ENCODE measurements at places on chromosomes 1 and 21.
A peak's percentile ranks its signal among the peaks of the same experiment; 100 is the strongest.

GRCh38 chr1:85090225-85090624 is 41.9 kb upstream of the MCOLN3 start:
- no peak for DNase-seq

- peak; percentile 11 for DNase-seq
Observed at GRCh38 chr1:21966247-21967000, 10.4 kb upstream of the CELA3B start.

- no peak for DNase-seq
Observed at GRCh38 chr1:25019337-25020172, 89.5 kb upstream of the RUNX3 start.

- DNase-seq: no peak
Observed at GRCh38 chr1:184895086-184895485, 79.2 kb downstream of the NIBAN1 start.

- DNase-seq: peak; percentile 87
Observed at GRCh38 chr1:202861420-202862132, 27.4 kb downstream of the RABIF start.

DNA sequence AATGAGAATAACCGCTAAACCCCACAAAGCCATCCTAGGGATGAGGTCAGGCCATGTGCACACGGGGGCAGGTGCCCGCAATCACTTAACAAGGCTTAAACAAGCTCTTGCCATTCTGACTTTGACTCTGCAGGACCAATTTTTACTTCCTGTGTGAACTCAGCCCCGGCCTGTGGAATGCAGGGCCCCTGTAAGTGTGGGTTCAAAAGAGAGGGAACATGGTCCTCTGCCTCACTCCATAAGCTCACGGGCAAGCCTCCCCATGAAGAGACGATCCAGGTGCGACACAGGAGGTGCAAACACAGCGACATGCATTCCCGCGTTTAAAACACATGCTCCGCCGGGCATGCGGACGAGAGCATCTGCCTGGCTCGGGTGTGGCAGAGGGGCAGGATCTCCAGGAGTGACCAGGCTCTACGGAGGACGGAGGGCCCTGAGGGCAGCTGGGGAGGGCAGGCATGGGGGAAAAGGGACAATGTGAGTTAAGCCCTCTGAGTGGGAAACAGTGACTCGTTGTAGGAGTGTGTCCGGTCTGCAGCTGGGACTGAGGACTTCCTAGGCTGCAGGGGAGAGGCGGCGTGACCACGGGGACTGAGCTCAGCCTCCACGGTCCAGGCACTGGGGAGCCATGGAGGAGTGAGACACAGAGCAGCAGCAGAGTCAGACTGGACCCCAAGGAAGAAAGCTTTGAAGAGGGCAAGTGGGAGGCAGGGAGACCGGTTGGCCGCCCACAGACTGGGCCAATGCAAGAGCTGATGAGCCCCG is 40.6 kb upstream of the AJAP1 start:
- no peak for DNase-seq

DNA sequence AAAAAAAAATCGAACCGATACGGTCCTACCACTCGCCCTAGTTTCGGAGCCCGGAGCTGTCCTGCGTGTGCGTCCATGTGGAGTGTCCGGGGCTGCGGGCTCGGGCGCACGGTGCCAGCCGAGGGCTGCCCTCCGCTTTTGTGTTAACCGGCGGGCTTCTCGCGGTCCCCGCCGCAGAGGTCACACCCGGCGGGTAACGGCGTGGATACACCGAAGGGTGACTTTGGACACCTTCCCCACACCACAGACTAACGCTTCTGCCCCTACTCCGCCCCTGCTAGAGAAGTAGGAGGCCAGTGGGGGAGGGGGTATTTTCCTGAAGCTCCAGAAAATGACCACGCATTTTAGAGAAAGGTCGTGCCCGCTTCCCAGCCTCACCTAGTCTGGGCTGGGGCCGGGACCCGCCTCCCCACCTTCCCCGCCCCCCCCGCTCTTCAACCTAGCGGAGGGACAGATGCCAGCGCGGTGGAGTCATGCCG is 609 bp upstream of the ATF3 start:
- no peak for DNase-seq

DNA sequence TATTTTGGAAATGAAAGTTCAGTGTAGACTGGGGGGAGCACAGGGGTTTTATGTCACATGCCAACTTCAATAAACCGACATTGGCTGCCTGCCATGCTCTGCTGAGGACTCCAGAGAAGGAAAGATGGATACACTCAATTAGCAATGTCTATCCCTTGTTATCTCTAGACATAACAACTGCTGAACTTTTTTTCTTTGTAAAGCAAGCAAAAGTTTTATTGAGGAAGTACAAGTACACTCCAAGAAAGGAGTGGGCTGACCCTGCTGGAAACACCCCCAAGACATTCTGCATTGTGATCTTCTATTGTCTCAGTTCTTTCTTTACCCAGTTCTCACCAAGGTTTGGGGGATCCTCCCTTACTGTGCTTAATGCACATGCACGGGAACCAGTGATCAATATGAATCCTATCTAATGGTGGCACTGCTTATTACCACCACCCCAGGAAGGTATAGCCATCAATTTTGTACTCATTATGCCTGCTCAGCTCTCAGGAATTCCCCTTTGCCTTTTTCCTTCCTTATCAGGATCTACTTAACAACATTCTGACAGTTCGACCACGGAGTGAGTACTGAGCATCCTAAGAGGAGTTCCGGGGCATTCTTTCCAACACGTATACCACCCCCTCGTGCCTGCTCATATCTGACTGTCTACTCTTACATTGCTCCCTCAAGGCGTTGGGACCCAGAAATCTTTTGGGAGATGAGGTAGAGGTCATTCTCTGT is 28.7 kb downstream of the SYNJ1 start:
- DNase-seq: no peak

GRCh38 chr1:36088577-36089392 is at the start of gene ADPRS:
Gene ADPRS (plus strand): TSS chr1:36088892. CDS start chr1:36088905, 13 bp downstream.
- peak; percentile 72 for DNase-seq

DNA sequence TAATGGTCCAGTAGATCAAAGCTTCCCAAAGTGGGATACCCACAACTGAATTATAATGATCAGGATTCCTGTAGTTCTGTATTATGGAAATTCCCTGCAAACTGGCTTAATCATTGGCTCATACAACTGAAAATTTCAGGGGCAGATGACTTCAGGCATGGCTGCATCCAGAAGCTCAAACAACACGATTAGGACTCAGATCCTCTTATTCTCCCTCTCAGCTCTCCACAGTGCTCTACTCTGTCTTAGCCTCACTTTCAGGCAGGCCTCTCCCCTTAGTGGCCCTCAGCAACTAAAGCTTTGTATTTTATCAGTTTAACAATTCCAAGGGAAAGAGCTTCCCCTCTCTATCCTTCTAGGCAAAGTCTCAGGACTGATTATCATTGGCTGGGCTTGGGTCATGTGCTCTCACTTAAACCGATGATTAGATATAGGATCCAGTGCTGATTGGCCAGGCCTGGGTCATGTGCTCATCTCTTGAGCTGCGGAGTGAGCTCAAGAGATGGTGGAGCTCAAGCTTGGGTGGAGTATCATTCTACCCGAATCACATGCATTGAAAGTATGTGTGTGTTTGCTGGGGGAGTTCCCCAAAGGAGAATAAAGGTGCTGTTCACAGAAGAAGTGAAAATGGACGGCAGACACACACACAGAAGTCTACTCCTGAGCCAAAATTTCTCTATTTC is 57.9 kb upstream of the RUNX3 start:
- DNase-seq: no peak

DNA sequence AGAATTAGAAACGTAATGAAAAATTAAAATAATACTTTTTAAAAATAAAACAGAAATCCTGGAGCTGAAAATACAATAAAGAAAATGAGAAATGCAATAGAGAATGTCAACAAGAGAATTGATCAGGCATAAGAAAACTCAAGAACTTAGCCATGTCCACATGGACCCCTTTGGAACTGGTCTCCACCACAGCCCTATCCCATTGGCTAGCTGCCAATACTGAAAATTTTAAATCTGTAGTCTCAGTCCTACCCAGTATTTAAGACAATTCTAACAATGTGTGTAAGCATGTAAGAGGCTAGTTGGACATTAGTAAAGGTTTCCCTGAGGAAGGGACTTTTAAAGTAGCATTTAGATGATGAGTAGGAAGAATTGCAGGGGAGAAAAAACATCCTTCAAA is 25.8 kb upstream of the RRP15 start:
- DNase-seq: no peak

GRCh38 chr1:18597160-18598042 is 33.2 kb upstream of the PAX7 start:
- peak; percentile 41 for DNase-seq

Data from A549 (cell line).